ENCODE measurements at places on chromosomes 4 and X.
A peak's percentile ranks its signal among the peaks of the same experiment; 100 is the strongest.

DNA sequence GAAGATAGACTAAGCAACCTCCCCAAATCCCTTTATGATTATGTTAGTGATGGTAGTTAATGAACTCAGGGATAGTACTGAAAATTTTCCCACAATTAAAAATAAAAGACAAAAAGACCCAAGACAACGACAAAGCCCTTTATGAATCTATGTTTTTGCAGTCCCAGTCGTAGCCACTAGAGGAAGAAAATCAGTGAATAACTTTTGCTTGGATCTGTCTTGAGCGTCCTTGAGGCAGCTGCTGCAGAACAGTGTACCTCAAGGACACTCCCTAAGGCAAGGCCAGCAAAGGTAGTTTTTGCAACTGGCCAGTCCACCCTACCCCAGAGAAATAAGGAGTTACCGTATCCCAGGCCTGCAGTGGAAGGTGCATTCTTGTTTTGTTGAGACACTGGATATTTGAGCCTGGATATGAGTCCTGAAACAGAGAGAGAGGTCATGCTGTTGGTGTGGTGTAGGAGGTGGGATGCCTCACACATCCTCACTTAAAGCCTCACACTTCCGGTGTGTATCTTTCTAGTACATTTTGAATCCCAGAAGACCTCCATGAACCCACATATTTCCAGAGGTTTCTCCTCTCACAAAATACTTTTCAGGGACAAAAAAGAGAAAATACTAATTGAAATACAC lies 8.7 kb upstream of the TIMM8A start:
- DNase-seq, result no peak

GRCh38 chr4:142901166-142901662 lies 55.1 kb upstream of the INPP4B start:
- no peak for DNase-seq

- no peak for DNase-seq
Measured at GRCh38 chrX:124194901-124195300, 137.6 kb upstream of the TEX13D start.

GRCh38 chr4:42398171-42398870 lies 1.0 kb downstream of the SHISA3 start:
- DNase-seq, result no peak

DNA sequence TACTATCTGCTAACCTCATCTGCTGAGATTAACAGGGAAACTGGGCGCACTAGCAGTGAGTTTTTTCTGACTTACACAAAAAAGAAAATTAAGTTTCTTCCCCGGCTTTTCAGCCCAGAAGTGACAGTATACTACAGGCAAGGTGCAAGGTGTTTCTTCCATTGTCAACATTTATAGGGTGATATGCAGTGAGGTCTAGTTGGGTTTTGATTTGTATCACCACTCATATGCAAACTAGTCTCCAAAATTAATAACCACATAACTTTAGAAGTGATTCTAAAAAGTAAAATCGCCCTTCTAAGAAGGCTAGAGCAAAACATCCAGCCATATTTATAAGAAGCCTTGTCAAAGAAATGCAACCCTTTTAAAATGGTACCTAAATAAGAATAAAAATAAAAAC lies 640.1 kb downstream of the ARAP2 start:
- DNase-seq, result no peak

GRCh38 chr4:7872264-7872771 lies 67.3 kb downstream of the AFAP1 start:
- DNase-seq, result peak; percentile 48

DNA sequence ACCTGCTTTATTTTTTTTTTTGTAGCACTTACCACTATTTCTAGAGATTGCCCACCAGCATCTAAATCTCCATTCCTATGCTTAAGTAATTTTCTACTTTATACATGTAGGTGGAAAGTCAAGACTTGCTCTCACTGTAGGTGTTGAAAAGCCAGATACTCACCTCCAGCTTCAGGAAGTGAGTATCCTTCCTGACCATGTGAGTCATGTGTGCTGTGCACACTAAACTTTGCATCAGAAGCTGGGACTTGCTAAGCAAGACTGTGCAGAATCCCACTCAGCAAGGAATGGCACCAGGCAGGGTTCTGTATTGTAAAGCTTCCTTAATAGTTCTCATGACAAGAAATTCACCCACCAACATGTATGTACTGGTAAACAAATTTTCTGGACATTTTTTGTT lies 151.8 kb downstream of the POU4F2 start:
- DNase-seq, result no peak

DNA sequence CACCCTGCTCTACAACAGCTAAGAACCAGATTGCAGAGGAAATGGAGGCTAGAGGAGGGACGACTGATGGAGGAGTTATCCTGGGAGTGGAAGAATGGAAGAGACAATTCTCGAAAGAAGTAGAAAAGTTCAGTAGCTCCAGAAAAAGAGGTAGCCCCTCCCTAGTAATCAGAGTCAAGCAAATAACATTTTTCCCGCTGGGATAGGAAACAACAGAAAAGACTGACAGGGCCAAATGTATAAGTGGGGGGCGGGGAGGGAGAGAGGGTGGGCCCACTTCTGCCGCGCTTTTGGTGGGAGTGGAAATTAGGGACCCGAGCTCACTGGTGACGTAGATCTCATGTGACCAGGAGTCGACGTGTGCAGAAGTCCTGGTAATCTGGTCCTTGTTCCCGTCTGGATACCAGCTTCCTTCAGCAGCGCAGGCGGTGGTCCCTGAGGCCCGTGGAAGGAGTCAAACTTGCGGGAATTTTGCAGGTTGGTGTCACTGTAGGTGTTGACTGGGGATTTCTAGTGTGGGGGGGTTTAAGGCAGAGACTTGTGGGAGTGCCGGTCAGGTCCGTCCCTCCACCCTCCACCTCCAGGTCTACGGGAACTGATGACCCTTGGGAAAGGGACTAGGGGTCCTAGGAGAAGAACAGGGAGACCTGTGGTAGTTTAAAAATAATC lies at the start of gene TCEAL9:
TCEAL9 (plus strand) TSS at position 377 of the 669 bp plus-strand sequence. CDS start 1,179 bp downstream, outside the sequence.
- DNase-seq, result peak; percentile 75

GRCh38 chr4:6546681-6547447 lies 28.1 kb upstream of the MAN2B2 start:
- peak; percentile 29 for DNase-seq

GRCh38 chrX:63855896-63856295 lies 70.9 kb upstream of the ARHGEF9 start:
- no peak for DNase-seq

DNA sequence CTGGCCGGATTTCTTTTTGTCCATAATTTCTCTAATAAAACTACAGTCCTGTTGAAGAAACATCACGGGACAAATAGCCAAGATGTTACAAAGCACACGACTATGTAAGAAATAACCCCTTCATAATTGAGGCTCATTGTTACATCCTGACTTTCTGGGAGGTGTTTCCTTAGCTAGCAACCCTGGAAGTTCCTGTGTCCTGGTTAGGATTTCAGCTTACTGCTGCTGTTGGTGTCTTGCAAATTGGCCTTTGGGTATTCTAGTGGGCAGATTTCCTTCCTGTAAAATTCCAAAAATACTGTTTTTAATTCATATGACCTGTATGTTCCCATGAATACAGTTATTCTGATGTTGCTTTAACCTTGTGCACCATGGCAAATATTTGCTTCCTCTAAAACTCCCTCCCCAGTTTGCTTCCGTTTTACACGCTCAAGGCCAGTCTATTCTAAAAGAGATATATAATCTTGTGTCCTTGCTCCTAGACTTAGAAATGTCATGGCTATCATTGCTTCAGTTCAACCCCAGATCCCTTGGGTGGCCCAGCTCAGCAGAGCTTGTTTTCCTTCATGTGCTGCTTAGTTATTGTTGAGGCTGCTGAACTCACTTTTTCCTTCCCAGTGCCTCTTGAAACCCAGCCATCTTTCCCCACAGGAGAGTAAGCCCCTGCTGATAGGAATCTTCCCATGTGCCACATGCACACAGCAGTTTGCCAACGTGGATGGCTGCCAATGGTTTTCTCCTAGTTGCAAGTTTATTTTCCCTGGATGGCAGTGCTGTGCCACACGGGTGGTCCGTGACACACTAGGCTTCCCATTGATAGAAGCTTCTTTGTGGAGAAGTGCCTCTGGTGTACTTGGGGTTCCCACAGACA lies 75.8 kb downstream of the TSPAN7 start:
- no peak for DNase-seq

DNA sequence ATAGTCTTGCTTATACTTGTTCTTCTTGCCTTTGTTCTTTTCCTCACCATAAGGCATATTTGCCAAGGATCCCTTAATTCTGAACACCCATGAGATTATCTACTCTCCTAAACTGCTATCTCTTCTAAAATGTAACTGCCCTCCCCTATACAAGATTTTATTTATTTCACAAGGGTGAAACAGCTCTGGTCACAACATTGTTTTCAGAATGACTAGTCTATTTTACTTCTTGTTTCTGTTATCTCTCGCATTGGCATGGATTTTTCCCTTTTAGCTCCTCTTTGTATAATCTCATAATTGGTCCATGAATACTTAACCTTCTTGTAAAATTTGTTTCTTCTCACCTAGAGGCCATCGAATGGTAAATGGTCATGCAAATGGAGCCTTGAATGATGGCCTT lies 17.2 kb upstream of the COL25A1 start:
- no peak for DNase-seq

DNA sequence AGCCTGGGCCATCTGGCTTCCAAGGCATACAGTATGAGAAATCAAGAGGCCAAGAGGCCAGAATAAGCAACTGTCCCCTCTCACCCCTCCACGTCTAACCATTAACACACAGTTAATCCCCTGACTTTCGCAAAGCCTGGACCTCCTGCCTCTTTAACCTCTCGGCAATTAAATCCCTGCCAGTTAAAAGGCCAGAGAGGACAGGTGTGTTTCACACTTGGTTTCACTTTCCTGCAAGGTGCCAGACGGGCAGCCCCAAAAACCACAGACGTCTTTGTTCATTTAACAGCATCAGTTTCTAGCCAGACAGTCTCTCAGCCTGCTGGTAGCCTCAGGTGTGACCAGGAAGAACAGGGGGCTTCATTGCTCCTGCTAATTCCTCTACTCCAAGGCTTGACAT lies 91.1 kb upstream of the KIT start:
- DNase-seq, result peak; percentile 82

- DNase-seq, result no peak
Measured at GRCh38 chr4:90544532-90545045, 417.4 kb downstream of the CCSER1 start.

- DNase-seq, result no peak
Measured at GRCh38 chrX:102964940-102965339, 27.9 kb downstream of the RAB40AL start.

GRCh38 chrX:81255876-81256275 lies 54.0 kb downstream of the SH3BGRL start:
- DNase-seq, result no peak

DNA sequence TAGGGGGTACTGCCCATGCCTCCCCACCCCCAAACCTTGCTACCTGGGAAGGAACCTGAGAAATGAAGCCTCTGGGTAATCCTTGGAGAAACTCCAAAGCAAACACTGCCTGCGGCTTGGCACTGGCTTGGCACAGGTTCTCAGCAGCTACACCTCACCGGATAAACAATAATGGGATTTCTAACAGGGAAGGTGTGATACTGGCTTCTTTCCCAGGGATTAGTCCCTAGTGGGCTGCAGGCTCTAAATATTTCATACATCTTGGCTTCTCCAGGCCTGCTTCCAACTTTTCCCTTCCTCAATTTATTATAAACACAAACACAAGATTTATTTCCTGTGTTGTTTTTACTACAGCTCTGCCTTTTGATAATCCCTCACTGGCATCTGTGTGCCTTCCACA lies 12.5 kb downstream of the SEC24D start:
- DNase-seq, result no peak

DNA sequence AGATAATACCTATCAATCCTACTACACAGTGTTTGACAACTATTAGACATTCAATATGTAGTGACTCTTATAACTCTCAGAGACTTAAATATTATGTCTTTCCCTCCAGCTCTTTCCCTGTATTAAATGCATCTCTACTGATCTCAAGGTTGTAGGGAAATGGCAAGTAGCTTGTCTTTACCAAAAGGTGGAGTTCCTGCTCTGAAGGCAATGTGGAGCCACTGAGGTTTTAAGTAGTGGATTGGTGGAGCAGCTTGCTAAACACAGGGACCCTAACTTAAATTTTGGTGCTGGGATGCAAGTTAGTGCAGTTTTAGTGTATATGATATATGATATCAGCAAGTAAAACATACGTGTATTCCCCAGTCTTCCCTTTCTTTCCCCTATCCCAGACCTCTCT lies 13.1 kb downstream of the FNIP2 start:
- no peak for DNase-seq

- DNase-seq, result no peak
Measured at GRCh38 chrX:39850630-39851152, 247.1 kb downstream of the BCOR start.

- DNase-seq, result no peak
Measured at GRCh38 chrX:132025041-132025440, 1.9 kb downstream of the STK26 start.

- peak; percentile 7 for DNase-seq
Measured at GRCh38 chrX:56564164-56564885, 898 bp downstream of the UBQLN2 start.

DNA sequence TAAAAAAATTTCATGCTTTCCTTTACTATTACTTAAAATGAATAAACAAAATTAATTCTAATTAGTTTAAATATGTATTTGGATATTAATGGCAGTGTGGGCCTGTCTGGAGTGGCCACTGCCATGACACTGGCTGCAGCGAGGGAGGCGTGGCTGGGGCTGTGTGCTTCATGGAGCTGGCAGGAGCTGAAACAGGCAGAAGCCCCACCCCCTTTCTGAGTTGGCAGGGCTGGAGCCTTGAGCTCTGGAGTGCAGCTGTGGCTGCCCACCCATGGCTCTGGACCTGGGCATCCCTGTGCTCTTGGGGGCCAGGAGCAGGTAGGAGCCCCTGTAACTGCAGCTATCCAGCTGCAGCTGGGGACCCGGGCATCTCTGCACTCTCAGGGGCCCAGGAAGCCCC lies 8.2 kb upstream of the HSD17B11 start:
- DNase-seq, result no peak

DNA sequence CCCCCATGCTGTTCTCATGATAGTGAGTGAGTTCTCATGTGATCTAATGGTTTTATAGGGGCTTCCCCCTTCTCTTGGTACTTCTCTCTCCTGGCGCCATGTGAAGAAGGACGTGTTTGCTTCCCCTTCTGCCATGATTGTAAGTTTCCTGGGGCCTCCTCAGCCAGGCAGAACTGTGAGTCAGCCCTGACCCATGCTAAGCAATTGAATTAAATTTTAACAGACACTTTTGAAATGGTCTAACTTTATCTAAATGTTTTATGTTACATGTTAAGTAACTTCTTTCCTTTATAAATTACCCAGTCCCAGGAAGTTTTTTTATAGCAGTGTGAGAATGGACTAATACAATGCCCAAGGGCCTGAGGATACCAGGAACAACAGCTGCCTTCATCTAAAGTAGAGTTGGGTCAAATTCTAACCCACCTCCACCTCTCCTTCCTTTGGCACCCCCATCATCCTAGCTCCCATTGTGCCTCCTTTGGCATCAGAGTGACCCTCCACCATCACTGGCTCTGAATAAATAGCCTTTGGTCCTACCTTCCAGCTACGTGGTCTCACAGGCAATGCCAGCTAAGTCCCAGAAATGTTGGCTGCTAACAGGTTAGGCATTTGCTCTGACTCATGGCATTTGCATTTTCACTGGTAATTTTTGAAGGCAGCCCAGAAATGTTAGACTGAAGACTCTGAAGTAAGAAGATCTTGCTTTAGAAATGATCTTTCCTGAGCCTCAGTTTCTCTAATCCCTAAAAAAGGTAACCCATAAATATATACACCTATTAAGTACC lies 182.1 kb downstream of the MOSPD2 start:
- DNase-seq, result no peak

Data from DMS79 treated with DMSO at 0.1 percent for 48 hours (cell line).